GM23338 (cell line): ENCODE measurements at places on chromosomes 4 and X. TPM values are rescaled to one million over a fixed set of nuclear protein-coding genes. Genes with fewer than 3 reads are reported as not detected.

DNA sequence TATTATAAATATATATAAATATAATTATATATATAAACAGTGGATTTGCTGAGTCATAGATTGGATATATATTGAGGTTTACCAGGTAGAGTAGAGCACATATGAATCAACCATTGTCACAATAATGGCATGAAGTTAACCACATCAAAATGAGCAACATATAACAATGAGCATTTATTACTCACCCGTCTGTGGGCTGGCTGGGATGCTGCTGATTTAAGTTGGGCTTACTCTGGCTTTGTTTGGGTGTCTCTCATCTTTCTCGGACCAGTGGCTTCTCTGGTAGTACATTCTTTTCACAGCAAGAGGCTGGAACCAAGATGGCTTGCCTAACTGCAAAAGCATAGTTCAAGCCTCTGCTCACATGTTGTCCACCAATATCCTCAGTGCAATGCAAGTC lies 111.7 kb upstream of the TAPT1 start:
- no peaks in the 10 kb centered on the region for H3K36me3 ChIP-seq
- no peak for DNase-seq
- H3K27me3 ChIP-seq = no peaks in the 10 kb centered on the region

- H3K4me1 ChIP-seq = peaks cover 14% of the 10 kb centered on the region
- H3K27me3 ChIP-seq = no peaks in the 10 kb centered on the region
These were observed 277.6 kb upstream of the DIAPH2 start for GRCh38 chrX:96407072-96407471.

GRCh38 chrX:14832151-14832550 lies 40.7 kb downstream of the FANCB start:
- H3K27ac ChIP-seq = no peak overlapping the region
- no peaks in the 10 kb centered on the region for H3K4me1 ChIP-seq
- no peak overlapping the region for H3K4me3 ChIP-seq
- DNase-seq = no peak
- H3K36me3 ChIP-seq = no peaks in the 10 kb centered on the region
- no peaks in the 10 kb centered on the region for H3K27me3 ChIP-seq

DNA sequence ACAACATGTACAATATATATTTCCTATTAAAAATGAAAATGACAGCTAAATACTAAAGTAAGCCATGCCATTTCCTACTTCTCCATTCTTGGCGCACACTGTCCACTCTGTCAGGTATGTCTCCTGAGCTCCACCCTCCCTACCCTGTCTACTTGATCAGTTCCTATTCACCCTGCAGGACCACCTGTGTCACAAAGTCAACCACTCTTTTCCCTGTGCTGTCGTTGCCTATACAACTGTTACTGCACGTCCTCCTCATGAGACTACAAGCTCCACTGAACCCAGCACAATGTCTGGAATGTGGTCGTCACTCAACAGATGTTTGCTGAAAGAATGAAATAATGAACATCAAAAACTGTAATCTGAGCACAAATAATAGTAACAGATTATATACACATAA lies 54.9 kb downstream of the SLC9A7 start:
- DNase-seq = no peak
- H3K27ac ChIP-seq = no peak overlapping the region
- H3K4me1 ChIP-seq = 0 out of 2 replicates have a peak, but pooled peaks cover under 1% of the 10 kb centered on the region
- no peaks in the 10 kb centered on the region for H3K27me3 ChIP-seq
- H3K4me3 ChIP-seq = no peak overlapping the region
- no peaks in the 10 kb centered on the region for H3K36me3 ChIP-seq

DNA sequence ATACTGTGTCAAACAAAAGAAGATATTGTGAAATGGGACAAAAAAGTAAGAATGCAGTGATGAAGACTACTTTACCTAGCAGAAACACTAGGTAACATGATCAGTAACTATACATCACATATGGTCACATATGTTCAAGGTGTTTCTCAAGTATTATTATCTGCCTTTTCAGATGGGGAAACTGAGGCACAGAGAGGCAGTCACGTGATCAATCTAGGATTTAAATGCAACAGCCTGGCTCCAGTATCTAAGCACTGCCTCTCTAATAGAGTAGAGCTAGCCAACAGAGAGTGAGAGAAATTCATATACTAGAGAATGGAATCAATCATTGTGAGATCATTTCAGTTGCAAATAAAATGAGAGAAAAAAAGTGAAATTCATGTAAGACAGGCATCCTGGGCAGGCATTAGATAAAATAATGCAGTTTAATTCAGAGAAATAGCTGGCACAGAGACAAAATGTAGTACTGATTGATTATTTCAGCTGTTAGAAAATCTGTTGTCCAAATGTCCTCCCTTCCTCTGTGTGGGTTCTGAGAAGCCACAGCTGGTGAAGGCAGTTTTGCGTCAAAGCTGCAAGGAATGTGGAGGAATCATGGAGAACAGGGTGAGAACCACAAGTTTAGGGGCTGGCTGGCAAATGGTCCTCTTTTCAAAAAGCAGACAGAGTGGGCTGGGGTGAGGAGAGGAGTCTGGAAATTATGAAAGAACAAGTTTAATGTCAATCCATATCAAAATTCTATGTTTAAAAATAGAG lies 26.0 kb downstream of the SMIM43 start:
- no peak for DNase-seq
- no peak overlapping the region for H3K27ac ChIP-seq
- peaks cover 24% of the 10 kb centered on the region; the same call in 1 of the 2 replicates for H3K27me3 ChIP-seq
- peaks cover 16% of the 10 kb centered on the region for H3K4me1 ChIP-seq
- no peaks in the 10 kb centered on the region for H3K36me3 ChIP-seq
- no peak overlapping the region for H3K4me3 ChIP-seq

- H3K27me3 ChIP-seq = no peaks in the 10 kb centered on the region
- no peak overlapping the region for H3K4me3 ChIP-seq
- no peaks in the 10 kb centered on the region for H3K4me1 ChIP-seq
These were observed 13.9 kb upstream of the TLR1 start for GRCh38 chr4:38818441-38818976.

- no peak overlapping the region for H3K4me3 ChIP-seq
- no peaks in the 10 kb centered on the region for H3K4me1 ChIP-seq
- H3K36me3 ChIP-seq = no peaks in the 10 kb centered on the region
- H3K27me3 ChIP-seq = no peaks in the 10 kb centered on the region
These were observed 177.1 kb upstream of the TET2 start for GRCh38 chr4:104969394-104970082.

GRCh38 chrX:123450222-123450621 lies 266.1 kb downstream of the GRIA3 start:
- no peaks in the 10 kb centered on the region for H3K36me3 ChIP-seq
- H3K4me1 ChIP-seq = no peaks in the 10 kb centered on the region
- no peak overlapping the region for H3K27ac ChIP-seq
- no peak overlapping the region for H3K4me3 ChIP-seq
- peak; percentile 37 for DNase-seq

DNA sequence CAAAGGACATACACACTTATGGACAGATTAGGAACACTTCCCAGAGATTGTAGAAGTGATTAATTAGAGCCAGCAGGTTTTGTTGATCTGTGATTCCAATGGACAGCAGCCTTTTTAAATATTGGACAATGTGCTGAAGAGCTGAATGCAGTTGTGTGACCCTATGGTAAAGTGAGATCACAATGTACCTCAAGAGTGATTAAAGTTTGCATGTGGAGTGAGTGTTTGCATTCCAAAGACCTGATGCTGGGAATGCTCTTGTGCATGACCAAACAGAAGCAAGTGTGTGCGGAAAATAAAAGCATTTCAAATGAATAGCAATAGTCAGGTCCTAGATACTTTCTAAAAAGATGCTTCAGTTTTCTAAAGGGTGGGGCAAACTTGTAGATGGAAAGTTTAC lies 154.1 kb downstream of the BANK1 start:
- no peak overlapping the region for H3K4me3 ChIP-seq
- H3K4me1 ChIP-seq = peaks cover 20% of the 10 kb centered on the region; the same call in 1 of the 2 replicates

DNA sequence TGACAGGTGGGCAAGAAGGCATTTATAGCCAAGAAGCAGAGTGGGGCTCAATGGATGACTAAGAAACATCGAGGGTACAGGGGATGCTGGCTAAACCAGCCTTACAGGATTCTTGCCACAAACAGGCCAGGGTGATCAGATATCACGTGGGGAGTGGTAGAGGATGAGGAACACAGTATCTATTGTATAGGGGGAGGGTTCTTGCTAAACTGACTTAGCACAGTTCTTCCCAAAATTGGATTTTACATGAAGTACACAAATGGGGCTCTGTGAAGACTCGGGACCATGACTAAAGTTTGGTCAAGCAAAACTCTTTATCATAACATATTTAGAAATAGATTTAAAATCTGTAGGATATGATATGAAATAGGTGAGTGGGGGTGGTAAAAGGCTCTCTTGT lies 144.0 kb upstream of the ATOH1 start:
- no peaks in the 10 kb centered on the region for H3K27me3 ChIP-seq
- H3K36me3 ChIP-seq = no peaks in the 10 kb centered on the region
- H3K4me1 ChIP-seq = peaks cover 5% of the 10 kb centered on the region
- no peak overlapping the region for H3K27ac ChIP-seq
- no peak for DNase-seq

DNA sequence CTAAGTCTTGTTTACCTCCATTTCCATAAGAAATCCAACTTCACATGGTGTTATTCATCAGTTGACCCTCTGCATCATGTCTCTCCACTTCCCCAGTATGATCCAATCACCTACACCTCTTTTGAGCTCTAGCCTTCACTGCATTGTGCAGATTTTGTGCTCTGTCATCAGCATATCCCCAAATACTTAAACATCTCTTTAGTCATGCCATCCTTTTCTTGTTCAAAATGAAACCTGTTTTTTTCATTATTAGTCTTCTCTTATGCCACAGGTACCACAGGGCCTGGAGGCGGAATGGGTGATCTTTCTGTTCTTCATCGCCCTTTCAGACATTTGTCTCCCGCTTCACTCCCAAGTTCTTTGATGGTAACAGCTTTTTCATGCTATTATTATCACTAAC lies 382.7 kb upstream of the GALNTL6 start:
- DNase-seq = no peak
- no peaks in the 10 kb centered on the region for H3K27me3 ChIP-seq
- H3K4me1 ChIP-seq = no peaks in the 10 kb centered on the region

- H3K36me3 ChIP-seq = no peaks in the 10 kb centered on the region
- H3K27ac ChIP-seq = no peak overlapping the region
- H3K4me1 ChIP-seq = peaks cover 7% of the 10 kb centered on the region
- no peak overlapping the region for H3K4me3 ChIP-seq
These were observed 2.7 kb downstream of the TSPYL2 start for GRCh38 chrX:53084863-53085262.

DNA sequence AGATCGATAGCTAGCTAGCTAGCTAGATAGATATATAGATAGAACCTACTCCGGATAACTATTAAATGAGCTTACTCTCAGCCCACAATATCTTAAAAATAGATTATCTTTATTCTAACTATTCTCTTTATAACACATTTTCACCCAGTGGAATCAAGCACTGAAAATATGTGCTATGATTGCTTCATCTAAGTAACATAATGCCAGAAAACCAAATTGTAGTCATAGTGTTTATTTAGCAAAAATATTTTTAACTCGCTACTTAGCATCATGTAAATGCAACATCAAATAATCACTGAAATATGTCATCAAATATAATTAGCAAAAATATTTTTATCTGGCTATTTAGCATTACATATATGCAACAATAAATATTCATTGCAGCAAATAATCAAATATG lies 1.5 kb downstream of the TMEM156 start:
- DNase-seq = no peak
- no peak overlapping the region for H3K27ac ChIP-seq
- H3K4me1 ChIP-seq = no peaks in the 10 kb centered on the region
- no peaks in the 10 kb centered on the region for H3K27me3 ChIP-seq

DNA sequence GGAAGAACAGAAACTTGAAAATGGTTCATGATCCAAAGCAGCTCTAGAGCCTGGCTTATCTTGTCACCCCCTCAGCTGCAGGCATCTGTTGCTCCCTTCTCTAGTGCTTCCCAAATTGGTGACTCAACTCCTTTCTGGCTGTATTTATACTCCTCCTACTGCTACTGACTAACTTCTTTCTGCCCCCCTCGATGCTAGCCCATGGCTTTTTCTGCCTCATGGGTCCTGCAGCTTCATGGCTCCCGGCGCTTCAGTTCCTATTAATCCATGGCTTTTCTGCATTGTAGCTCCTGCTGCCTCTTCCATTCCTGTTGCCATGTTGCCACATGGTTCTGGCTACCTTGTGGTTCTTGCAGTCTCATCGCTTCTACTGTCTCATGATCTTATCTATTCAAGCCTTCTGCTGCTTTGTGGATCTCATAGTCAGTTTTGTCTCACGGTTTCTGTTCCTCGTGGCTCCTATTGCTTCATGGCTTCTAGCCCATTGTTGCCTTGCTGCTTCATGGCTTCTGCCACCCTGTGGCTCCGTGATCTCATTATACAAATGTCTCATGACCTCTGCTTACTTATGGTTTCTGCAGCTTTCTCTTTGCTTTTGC lies 48.1 kb downstream of the SMC1A start:
- no peaks in the 10 kb centered on the region for H3K36me3 ChIP-seq
- no peak overlapping the region for H3K4me3 ChIP-seq
- no peaks in the 10 kb centered on the region for H3K4me1 ChIP-seq
- H3K27ac ChIP-seq = no peak overlapping the region
- H3K27me3 ChIP-seq = no peaks in the 10 kb centered on the region

DNA sequence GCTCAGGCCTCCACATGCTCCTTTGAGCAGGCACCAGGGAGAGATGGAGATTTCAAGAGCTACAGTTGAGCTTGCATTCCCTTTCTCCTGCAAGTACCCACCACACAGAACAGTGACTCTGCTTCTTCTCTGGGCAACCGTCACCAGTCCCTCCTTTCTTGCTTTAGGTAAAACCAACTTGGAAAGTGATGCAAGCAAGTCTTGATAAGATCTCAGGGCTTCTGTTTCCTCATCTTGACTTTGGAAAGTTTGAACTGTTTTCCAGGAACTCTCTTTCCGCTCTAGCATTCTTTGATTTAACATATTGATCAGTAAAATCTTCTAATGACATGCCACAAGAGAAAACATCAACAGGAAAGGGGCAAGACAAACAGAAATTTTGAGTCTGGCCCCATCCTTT lies 73.7 kb downstream of the USP46 start:
- H3K4me1 ChIP-seq = peaks cover 13% of the 10 kb centered on the region
- H3K4me3 ChIP-seq = no peak overlapping the region
- no peaks in the 10 kb centered on the region for H3K27me3 ChIP-seq
- H3K36me3 ChIP-seq = no peaks in the 10 kb centered on the region
- DNase-seq = no peak

The GPR82 gene
- polyA plus RNA-seq = 0.32 and 0.35 TPM in 2 replicates

The SORCS2 gene
- polyA plus RNA-seq = 0.30 and 0.47 TPM in 2 replicates

The TNMD gene
- 4.8 and 4.9 TPM in 2 replicates for polyA plus RNA-seq

The TMSB15A gene
- 230 and 247 TPM in 2 replicates for polyA plus RNA-seq

The SPANXN4 gene
- polyA plus RNA-seq = not detected in 2 replicates

The TASL gene
- not detected in 2 replicates for polyA plus RNA-seq

The TLR3 gene
- polyA plus RNA-seq = 0.32 and 0.33 TPM in 2 replicates

The JCHAIN gene
- polyA plus RNA-seq = 0.23 and 0.52 TPM in 2 replicates

The HTN1 gene
- not detected in 2 replicates for polyA plus RNA-seq

The DKK2 gene
- polyA plus RNA-seq = 0.05 and 0.09 TPM in 2 replicates
